ENCODE measurements at places on chromosomes 4 and X. TPM values are rescaled to one million over a fixed set of nuclear protein-coding genes. Genes with fewer than 3 reads are reported as not detected.

GRCh38 chr4:20347531-20347930, 95.8 kb downstream of the SLIT2 start:
- no peak for DNase-seq
- H3K27ac ChIP-seq, result no peak overlapping the region
- H3K4me3 ChIP-seq, result no peak overlapping the region

The PNMA6F gene
- total RNA-seq, result not detected

GRCh38 chr4:176464748-176465147, 145.0 kb downstream of the SPCS3 start:
- H3K4me1 ChIP-seq, result no peaks in the 10 kb centered on the region
- no peak for DNase-seq
- H3K36me3 ChIP-seq, result no peaks in the 10 kb centered on the region
- no peak overlapping the region for H3K4me3 ChIP-seq
- H3K27me3 ChIP-seq, result peaks cover 3% of the 10 kb centered on the region

The SOWAHD gene
- total RNA-seq, result not detected

DNA sequence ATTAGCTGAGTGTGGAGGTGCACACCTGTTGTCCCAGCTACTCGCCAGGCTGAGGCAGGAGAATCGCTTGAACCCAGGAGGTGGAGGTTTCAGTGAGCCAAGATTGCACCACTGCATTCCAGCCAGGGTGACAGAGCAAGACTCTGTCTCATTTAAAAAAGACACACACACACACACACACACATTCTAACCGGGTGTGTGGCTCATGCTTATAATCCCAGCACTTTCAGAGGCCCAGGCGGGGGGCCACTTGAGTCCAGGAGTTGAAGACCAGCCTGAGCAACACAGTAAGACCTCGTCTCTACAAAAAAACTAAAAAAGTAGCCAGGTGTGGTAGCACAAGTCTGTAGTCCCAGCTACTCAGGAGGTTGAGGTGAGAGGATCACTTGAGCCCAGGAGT, 152.3 kb downstream of the LRBA start:
- no peaks in the 10 kb centered on the region for H3K4me1 ChIP-seq
- no peaks in the 10 kb centered on the region for H3K27me3 ChIP-seq
- no peak for DNase-seq
- no peaks in the 10 kb centered on the region for H3K36me3 ChIP-seq

DNA sequence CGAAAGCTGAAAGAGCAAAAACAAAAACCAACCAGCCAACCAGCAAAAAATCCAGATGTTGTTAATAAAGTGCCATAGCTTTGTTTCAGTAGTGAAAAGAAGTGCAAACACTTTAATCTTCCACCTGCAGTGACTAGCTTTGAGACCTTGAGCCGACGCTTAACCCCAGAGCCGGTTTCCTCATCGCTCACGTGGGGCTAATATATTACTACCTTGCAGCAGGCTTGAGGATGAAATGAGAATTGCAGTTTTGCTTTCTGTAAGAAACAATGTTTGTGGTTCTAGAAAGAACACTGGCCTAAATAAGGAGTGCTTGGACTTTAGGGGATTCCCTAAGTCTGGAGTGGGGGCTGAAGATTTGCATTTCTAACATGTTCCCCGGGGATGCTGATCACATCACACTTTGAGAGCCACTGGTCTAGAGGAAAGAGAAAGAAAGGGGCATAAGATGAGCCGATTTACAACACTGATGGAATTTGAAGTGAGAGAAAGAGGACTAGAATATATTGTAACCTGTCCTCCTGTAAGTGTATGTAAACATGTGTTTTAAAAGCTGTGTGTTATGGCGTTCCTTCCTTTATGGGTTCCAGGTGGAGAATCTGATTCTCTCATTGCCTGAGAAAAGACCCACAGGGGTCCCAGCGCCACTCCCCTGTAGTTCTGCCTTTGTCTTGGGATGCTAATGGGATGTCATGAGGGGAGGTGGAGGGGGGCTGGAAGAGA, 1.4 kb downstream of the FGF2 start:
- H3K36me3 ChIP-seq, result peaks cover 7% of the 10 kb centered on the region
- peaks cover 7% of the 10 kb centered on the region for H3K27me3 ChIP-seq
- peak overlapping the region; percentile 93 for H3K27ac ChIP-seq
- peak overlapping the region; percentile 96 for H3K4me3 ChIP-seq
- H3K4me1 ChIP-seq, result peaks cover 44% of the 10 kb centered on the region

GRCh38 chrX:427812-428725, 41.4 kb upstream of the PPP2R3B start:
- H3K4me3 ChIP-seq, result no peak overlapping the region
- no peaks in the 10 kb centered on the region for H3K4me1 ChIP-seq
- H3K27ac ChIP-seq, result no peak overlapping the region
- DNase-seq, result no peak
- peaks cover 23% of the 10 kb centered on the region for H3K27me3 ChIP-seq

- peaks cover 4% of the 10 kb centered on the region for H3K4me1 ChIP-seq
- no peaks in the 10 kb centered on the region for H3K27me3 ChIP-seq
- DNase-seq, result no peak
- H3K4me3 ChIP-seq, result no peak overlapping the region
- H3K36me3 ChIP-seq, result no peaks in the 10 kb centered on the region
- no peak overlapping the region for H3K27ac ChIP-seq
Measured at GRCh38 chr4:89751416-89751815, 85.5 kb downstream of the SNCA start.

The LANCL3 gene
- total RNA-seq, result 0.46 TPM

- no peaks in the 10 kb centered on the region for H3K4me1 ChIP-seq
- H3K4me3 ChIP-seq, result no peak overlapping the region
- no peak for DNase-seq
- H3K27me3 ChIP-seq, result no peaks in the 10 kb centered on the region
- no peaks in the 10 kb centered on the region for H3K36me3 ChIP-seq
Measured at GRCh38 chrX:10356979-10357378, 200.2 kb downstream of the CLCN4 start.

GRCh38 chr4:24116107-24116506, 226.3 kb upstream of the PPARGC1A start:
- H3K27me3 ChIP-seq, result no peaks in the 10 kb centered on the region
- H3K4me3 ChIP-seq, result no peak overlapping the region
- H3K27ac ChIP-seq, result no peak overlapping the region
- no peaks in the 10 kb centered on the region for H3K36me3 ChIP-seq
- DNase-seq, result no peak

The NAP1L2 gene
- total RNA-seq, result 11.5 TPM

DNA sequence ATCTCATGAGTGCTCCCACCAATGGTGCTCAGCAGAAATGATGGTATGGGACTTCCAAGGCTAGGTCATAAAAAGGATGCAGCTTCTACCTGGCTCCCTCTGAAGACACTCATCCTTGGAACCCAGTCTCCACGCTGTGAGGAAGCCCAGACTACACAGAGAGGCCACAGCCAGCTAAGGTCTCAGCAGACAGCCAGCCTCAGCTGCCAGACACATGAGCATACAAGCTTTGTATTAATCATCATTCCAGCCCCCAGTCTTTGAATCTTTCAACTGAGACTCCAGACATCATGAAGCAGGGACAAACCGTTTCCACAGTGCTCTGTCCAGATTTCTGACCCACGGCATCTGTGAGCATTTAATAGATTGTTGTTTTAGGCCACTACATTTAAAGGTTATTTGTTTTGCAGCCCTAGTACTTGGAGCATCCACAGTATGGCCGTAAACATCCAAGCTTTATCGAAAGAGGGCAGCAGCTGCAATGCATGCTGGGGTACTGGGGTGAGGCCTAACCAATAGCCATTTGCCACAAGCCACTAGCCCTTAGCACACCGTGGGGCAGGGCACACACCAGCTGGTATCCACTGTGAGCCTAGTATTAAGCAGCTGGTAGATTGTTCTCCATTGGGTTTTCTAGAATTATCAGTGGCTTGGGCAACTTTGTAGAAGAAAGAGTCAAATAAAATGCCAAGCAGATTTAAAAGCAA, 449.1 kb downstream of the BCOR start:
- H3K4me3 ChIP-seq, result no peak overlapping the region
- H3K36me3 ChIP-seq, result no peaks in the 10 kb centered on the region
- H3K27ac ChIP-seq, result no peak overlapping the region

DNA sequence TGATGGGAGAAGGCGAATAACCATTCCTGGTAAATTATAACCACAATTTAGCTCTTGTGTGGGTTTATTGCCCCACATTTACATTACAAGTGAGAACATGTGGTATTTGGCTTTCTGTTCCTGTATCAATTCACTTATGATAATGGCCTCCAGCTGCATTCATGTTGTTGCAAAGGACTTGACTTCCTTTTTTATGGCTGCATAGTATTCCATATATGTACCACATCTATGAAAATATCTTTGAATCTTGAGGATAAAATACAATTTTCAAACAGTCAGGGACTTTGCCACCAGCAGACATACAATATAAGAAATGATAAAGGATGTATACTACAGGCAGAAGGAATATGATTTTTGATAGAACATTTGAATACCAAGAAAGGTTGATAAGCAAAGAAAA, 27.3 kb downstream of the RAP2C start:
- H3K27ac ChIP-seq, result no peak overlapping the region
- H3K4me3 ChIP-seq, result no peak overlapping the region
- DNase-seq, result no peak
- peaks cover 1% of the 10 kb centered on the region for H3K27me3 ChIP-seq
- H3K4me1 ChIP-seq, result peaks cover 8% of the 10 kb centered on the region

- H3K36me3 ChIP-seq, result no peaks in the 10 kb centered on the region
- no peak overlapping the region for H3K4me3 ChIP-seq
- H3K27ac ChIP-seq, result no peak overlapping the region
- H3K4me1 ChIP-seq, result peaks cover 10% of the 10 kb centered on the region
- DNase-seq, result no peak
- H3K27me3 ChIP-seq, result no peaks in the 10 kb centered on the region
Measured at GRCh38 chr4:112857461-112857860, 192.0 kb upstream of the ANK2 start.

DNA sequence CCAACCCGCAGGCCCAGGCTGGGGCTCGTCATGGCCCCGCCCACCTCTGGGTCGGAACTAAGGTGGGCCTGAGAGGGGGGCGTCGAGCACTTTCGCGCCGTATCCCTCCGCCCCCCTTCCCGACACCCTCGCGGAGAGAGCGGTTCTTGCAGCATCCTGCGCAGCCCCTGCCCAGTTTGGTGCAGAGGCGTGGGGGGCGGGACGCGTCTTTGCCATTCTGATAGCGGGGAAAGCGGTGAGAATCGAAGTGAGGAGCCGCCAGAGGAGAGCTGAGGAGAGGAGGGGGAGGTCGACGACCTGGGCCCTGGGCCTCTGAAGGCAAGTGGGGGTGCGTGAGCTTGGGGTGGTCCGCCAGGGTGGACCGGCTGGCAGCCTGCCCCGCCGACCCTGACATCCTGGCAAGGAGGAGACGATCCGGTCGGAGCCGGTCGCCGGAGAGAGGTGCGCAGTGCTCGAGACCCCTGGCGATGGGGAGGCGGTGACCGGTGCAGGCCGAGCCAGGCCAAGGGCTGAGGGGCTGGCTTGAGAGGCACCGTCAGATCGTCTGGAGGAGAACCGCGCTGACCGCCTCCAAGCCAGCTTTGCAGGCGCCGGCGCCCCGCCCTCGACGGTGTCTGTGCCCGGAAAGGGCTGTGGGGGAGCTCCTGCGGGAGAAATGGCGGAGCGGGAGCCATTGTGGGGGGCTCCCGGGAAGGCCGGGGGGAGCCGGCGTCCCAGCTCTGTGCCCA, 25.5 kb downstream of the GPRASP3 start:
- peaks cover 3% of the 10 kb centered on the region for H3K36me3 ChIP-seq
- peak overlapping the region; percentile 70 for H3K27ac ChIP-seq
- peaks cover 5% of the 10 kb centered on the region for H3K27me3 ChIP-seq
- DNase-seq, result peak; percentile 45
- peaks cover 15% of the 10 kb centered on the region for H3K4me1 ChIP-seq
- peak overlapping the region; percentile 95 for H3K4me3 ChIP-seq

The CXorf65 gene
- total RNA-seq, result not detected

DNA sequence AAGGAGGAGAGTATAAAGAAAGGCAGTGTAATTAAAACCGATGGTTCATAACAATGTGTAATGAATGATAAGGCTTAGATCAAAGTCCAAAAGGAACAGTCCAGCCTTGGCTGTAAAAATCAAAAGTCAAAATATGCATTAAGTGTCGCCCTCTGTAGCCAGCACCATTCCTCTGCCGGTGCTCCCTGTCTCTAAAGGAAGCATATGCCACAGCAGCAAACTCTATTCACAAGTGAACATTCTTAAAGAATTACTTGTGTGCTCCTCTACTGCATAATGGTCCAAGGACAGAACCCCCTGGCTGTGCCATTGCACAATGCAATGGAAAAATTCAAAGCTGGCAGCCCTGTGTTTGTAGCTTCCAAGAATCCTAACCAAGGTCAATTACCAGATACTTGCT, 16.3 kb upstream of the MBNL3 start:
- no peak overlapping the region for H3K27ac ChIP-seq
- H3K27me3 ChIP-seq, result no peaks in the 10 kb centered on the region
- no peaks in the 10 kb centered on the region for H3K36me3 ChIP-seq
- H3K4me3 ChIP-seq, result no peak overlapping the region

The P2RY10 gene
- not detected for total RNA-seq

DNA sequence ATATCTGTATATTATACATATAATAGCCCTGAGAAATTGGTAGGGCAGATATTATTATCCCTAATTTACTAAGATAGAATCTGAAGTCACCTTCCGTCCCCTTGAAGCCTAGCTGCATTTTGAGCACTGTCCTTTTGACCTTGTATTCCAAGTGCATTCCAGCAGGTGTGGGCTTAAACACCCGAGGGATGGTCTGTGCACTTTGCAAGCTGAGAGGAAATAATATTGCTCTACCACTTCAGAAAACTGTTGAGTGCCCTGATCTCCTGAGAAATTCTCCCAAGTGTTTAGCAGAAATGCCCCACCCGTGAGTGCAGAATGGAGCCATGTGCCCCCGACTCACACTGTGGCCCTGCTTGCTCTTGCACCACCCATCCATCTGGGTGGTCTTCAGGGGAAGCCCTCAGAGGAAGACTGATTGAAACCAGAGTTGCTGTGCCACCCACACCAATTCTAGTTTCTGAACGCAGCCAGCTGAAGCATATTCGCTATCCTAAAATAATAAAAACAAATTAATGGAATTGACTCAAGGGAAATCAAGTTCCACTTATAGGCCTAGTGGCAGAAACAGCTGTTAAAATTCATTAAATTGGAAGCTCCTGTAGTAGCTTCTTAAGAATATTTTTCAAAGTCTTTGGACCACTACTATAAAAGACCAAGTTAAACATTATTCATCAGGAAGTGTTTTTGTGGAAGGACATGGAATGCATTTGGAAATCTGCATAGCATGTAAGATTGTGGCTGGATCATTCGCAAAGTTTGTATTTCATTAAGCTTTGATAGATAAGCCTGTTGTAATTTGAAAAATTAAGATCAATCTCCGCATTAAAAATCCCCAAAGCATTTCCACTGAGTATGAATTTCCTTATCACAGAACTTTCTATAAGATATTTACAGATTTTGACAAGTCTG, 41.3 kb upstream of the PRKG2 start:
- H3K4me1 ChIP-seq, result peaks cover 2% of the 10 kb centered on the region
- H3K27me3 ChIP-seq, result no peaks in the 10 kb centered on the region
- no peak for DNase-seq
- H3K27ac ChIP-seq, result no peak overlapping the region
- no peak overlapping the region for H3K4me3 ChIP-seq

- H3K27me3 ChIP-seq, result peaks cover 1% of the 10 kb centered on the region
- DNase-seq, result no peak
- no peak overlapping the region for H3K27ac ChIP-seq
Measured at GRCh38 chr4:100026066-100026465, 76.0 kb upstream of the H2AZ1 start.

The CCKAR gene
- not detected for total RNA-seq

The INPP4B gene
- 4.9 TPM for total RNA-seq

- no peak overlapping the region for H3K27ac ChIP-seq
- no peak for DNase-seq
- H3K4me1 ChIP-seq, result peaks cover 5% of the 10 kb centered on the region
- peaks cover 2% of the 10 kb centered on the region for H3K27me3 ChIP-seq
Measured at GRCh38 chr4:140666889-140667614, 89.1 kb downstream of the TBC1D9 start.

GRCh38 chr4:108950158-108950915, 187.5 kb upstream of the ETNPPL start:
- DNase-seq, result no peak
- no peak overlapping the region for H3K4me3 ChIP-seq
- no peaks in the 10 kb centered on the region for H3K36me3 ChIP-seq
- H3K27me3 ChIP-seq, result peaks cover 5% of the 10 kb centered on the region

The CSAG2 gene
- total RNA-seq, result not detected

All from endothelial cell (in vitro differentiated cells).